ENCODE measurements at places on chromosomes 4 and X.
A peak's percentile ranks its signal among the peaks of the same experiment; 100 is the strongest.

DNA sequence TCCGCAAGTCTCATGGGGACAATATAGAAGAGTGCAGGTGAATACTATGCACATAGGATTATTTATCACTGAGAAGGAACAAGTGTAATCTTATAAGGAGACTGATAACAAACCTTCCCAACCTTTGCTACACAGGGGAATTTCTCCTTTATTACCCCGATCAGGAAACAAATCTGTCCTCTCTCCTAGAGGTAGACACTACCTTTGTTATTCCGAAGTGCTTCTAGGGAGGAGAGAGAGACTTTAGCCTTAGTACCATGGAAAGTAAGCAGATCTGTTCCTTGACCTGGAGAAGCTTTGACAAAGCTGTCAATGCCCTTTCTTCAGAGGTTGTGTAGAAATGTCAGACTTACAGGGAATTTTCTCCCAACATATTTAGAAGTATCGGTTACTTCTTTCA, 475.5 kb downstream of the CCSER1 start:
- DNase-seq: no peak

DNA sequence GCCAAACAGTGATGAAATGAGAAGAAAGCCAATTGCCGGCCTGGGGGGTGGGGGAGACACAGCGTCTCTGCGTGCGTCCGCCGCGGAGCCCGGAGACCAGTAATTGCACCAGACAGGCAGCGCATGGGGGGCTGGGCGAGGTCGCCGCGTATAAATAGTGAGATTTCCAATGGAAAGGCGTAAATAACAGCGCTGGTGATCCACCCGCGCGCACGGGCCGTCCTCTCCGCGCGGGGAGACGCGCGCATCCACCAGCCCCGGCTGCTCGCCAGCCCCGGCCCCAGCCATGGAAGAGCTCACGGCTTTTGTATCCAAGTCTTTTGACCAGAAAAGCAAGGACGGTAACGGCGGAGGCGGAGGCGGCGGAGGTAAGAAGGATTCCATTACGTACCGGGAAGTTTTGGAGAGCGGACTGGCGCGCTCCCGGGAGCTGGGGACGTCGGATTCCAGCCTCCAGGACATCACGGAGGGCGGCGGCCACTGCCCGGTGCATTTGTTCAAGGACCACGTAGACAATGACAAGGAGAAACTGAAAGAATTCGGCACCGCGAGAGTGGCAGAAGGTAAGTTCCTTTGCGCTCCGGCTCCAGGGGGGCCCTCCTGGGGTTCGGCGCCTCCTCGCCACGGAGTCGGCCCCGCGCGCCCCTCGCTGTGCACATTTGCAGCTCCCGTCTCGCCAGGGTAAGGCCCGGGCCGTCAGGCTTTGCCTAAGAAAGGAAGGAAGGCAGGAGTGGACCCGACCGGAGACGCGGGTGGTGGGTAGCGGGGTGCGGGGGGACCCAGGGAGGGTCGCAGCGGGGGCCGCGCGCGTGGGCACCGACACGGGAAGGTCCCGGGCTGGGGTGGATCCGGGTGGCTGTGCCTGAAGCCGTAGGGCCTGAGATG, at the start of gene SHOX:
Gene SHOX (plus strand): TSS at position 180 of the 885 bp plus-strand sequence. CDS start 107 bp downstream, at position 287.
- no peak for DNase-seq

DNA sequence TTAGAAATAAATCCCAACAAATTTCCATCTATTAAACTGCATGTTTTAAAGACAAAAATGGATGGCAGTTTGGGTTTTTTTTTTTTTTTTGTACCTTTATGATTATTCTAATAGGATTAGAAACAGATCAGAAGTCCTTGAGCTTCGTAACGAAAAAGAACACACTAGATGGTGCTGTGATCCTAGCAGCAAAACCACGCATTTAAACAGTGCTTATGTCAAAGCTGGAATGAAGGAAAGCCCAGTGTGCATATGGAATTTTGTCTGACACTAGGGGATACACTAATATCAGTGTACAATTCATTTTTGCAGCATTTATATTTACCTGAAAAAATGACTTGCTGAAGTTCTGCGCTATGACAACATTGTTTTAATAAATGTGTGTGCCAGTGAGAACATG, 229.1 kb downstream of the VEGFC start:
- DNase-seq: no peak

- no peak for DNase-seq
Observed at GRCh38 chrX:50635162-50635561, 164.5 kb upstream of the DGKK start.

DNA sequence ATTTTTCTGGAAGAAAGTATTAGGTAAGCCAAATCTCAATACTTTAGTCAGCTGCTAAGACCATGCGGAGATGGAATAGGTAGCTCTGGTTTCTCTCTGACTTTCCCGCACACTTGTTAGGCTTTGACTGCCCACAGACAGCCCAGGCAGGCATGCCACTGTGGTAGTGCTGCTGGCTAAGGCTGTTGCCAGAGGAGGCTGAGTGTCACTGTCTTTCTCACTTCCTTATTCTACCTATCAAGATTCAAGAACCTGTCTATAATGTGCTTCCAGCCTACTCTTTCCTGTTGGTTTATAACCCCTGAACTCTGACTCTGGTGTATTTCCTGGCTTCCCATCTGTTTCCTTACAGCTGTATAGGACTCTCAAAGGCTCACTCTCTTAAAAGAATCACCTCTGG, 81.8 kb upstream of the TRPC5 start:
- no peak for DNase-seq

- no peak for DNase-seq
Observed at GRCh38 chr4:8185295-8185694, 13.8 kb upstream of the SH3TC1 start.

GRCh38 chr4:8019396-8020365, 80.0 kb upstream of the AFAP1 start:
- no peak for DNase-seq

- no peak for DNase-seq
Observed at GRCh38 chr4:145776208-145776607, 96.3 kb downstream of the C4orf51 start.

- no peak for DNase-seq
Observed at GRCh38 chrX:12798601-12799000, 7.4 kb downstream of the PRPS2 start.

DNA sequence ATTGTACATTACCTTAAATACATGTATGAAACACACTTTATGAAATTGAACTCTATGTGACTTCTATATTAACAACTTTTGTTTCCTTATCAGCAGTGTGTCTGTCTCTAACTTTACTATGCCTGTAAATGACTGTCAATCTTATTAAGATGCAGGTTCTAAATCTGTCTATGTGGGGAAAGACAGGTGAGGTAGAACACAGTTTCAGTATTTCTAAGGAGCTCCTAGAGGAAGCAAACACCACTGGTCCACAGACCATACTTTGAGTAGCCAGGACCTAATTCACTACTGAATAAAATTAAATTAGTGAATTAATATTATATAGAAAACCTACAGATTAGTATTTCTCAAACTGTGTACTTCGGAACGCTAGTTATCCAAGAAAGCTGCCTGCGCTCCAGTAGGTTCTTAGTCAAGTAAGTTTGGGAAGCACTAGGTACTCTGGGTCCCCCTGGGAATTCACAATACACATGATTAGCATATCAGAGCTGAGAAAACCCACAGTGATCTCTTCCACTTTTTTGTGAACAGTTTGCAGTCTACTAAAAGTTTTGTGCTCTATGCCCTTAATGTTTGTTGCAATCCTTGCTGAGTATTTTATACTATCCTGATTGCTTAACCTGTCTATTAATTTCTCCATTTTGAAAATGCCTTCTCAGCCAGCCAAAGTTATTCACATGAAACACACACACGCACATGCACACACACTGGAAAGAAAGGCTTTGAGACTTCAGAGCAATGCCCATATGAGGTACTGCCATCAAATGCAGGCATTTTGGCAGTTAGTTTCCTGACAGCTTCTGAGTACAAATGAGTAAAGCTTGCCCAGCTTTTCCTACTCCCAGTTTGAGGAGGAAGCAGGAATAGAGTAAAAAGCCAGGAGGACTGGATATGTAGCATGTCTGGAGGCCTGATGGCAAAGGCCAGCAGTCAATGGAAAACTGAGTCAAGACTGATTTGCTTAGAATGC, 133.6 kb upstream of the CPEB2 start:
- DNase-seq: no peak

GRCh38 chr4:37584493-37585060, 101.6 kb downstream of the RELL1 start:
- no peak for DNase-seq

DNA sequence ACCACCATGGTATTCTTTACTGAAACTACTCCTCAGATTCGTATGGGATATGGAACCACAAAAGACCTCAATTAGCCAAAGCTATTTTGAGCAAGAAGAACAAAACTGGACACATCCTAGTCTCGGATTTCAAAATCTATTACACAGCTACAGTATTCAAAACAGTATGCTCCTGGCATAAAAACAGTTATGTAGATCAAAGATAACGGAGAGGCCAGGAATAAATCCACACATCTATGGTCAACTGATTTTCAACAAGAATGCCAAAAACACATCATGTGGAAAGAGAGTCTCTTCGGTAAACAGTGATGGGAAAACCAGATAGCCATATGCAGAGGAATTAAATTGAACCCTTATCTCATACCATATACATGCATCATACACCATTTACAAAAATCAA, 155.3 kb downstream of the SPCS3 start:
- DNase-seq: no peak

DNA sequence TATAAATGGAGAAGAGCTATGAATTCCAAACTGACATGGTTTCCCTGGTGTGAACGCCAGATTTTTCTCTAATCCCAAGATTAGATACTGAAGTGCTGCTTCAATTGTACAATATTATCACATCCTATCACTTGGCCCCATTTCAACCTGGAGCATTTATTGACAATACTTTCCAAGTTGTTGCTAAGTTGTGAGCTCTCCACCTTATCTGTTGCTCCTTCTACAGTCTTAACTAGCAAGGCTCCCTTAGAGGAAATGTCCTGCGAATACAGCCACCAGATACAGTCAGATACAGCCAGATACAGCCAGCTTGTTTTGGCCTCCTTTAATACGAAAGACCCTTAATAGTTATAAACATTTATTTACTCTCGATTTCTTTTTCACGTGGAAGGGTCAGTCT, 466.3 kb upstream of the FAM241A start:
- DNase-seq: no peak

GRCh38 chr4:85051526-85051925, 85.0 kb upstream of the WDFY3 start:
- DNase-seq: no peak

GRCh38 chr4:58551676-58552075, 1441.5 kb upstream of the IGFBP7 start:
- no peak for DNase-seq

GRCh38 chr4:185461565-185461964, 10.0 kb downstream of the CCDC110 start:
- DNase-seq: no peak

DNA sequence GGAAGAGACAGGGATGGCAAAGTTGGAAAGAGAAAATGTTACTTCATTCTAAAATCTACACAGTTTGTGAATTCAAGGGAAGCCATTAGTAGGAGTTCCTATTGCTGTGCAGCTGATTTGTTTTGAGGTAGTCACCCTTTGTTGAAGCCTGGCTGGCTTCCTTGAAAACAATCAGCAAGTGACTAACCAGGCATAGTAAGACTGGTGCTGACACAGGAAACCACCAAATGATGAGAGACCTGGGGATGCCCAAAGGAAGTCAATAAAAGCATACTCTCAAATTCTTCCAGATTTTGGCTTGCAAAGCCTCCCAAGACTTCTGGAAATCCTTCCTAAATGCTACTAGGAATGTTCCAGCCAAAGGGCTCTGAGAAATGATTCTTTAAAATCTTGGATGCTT, 23.9 kb upstream of the PRDM8 start:
- DNase-seq: peak; percentile 40

DNA sequence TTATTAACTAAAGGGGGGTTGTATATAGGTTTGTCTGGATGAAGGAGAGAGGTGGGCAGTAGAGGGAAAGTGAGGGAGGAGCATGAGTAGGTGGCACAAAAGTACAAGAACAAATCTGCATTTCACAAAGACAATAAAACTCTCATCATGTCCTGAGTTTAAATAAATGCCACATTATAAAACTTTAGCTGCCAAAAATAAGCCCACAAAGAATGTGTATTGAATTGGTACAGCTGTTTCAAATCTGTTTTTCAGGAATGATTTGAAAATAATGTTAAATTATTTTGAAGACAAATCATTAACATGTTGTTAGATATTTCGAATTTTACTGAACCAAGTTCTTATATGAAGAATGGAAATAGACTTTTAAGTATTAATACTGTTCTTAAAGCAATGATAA, 5.8 kb downstream of the CNKSR2 start:
- DNase-seq: no peak

- no peak for DNase-seq
Observed at GRCh38 chr4:19636451-19636850, 615.3 kb upstream of the SLIT2 start.

GRCh38 chrX:9587642-9588041, 122.8 kb downstream of the TBL1X start:
- no peak for DNase-seq

GRCh38 chr4:10730590-10730989, 46.0 kb upstream of the CLNK start:
- no peak for DNase-seq

- DNase-seq: no peak
Observed at GRCh38 chr4:184812199-184812542, 13.6 kb downstream of the ACSL1 start.

DNA sequence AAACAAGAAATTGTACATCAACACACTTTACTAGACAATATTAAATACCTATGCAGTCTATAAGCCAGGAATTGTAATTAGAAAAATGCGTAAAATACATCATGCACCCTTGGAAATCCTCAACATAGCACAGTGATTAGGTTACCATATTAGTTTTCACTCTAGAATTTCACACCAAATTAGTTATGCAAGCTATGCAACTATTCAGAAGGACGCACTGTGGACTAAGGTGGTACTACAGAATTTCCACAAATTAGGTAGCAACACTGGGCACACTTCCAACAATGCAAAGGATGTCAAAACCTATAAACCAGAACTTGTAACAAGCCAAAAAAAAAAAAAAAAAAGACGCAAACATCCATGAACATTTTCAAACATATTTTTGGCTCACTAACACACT, 71.1 kb upstream of the ZCCHC13 start:
- no peak for DNase-seq

DNA sequence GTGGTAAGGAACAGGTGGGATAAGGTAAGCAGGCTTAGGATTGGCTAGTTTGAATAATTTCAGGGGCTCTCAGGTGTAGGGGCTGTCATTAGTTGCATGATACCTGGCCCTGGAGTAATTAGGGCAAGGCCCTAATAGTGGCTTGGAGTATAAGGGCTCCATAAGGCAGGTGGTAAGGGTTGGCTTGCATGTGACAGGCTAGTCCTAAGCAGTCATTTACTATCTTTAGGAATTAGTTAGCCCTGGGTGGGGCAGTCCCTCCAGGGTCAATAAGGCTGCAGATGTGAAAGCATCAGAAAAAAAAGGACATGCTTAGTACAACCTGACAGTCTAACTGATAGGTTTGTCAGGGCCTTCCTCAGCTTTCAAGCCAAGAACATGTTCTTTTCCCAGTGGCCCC, 7.8 kb upstream of the TMPRSS11D start:
- DNase-seq: no peak

- no peak for DNase-seq
Observed at GRCh38 chr4:83364312-83364711, 29.7 kb upstream of the HPSE start.

- no peak for DNase-seq
Observed at GRCh38 chr4:120525106-120525505, 397.4 kb downstream of the PRDM5 start.

GRCh38 chrX:149539283-149540130, 1.3 kb upstream of the EOLA1 start:
- DNase-seq: peak; percentile 74

- DNase-seq: no peak
Observed at GRCh38 chrX:95441836-95442235, 1242.8 kb upstream of the DIAPH2 start.

GRCh38 chr4:70734168-70734954, 12.6 kb downstream of the RUFY3 start:
- no peak for DNase-seq

- no peak for DNase-seq
Observed at GRCh38 chr4:37666625-37667071, 19.5 kb downstream of the RELL1 start.
